ENCODE measurements at places on chromosomes 1 and 21.

- no peak for DNase-seq
These were observed 81.3 kb downstream of the CLIC4 start for GRCh38 chr1:24826510-24826909.

- DNase-seq = no peak
These were observed 23.9 kb downstream of the CAPN8 start for GRCh38 chr1:223641523-223642039.

DNA sequence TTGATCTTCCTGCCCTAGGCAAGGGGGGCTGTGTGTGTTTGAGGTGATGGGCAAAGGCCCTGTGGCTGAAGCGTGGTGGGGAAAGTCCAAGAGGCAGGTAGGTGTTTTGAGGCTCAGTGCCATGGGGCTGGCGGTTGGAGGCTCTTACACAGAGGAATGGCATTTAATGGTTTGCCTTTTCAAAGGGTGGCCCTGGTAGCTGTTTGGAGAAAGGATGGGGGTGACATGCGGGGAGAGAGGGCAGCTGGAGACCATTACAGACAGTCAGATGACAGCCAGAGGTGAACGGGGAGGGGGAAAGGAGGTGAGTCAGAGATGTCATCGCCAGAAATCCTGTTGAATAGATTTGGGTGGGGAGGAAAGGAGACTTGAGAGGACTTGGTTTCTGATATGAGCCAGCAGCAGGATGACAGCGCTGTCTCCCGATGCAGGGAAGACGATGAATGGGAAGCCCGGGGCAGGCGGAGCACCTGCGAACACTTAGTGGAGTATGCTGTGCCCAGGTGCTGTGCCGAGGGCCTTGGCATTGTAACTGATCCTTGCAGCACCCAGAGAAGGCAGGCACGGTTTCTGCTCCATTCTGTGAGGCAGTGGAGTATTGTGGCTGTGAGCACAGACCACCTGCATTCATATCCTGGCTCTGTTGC, 56.3 kb downstream of the MAN1C1 start:
- no peak for DNase-seq

- no peak for DNase-seq
These were observed 17.3 kb upstream of the TTC4 start for GRCh38 chr1:54698346-54698745.

GRCh38 chr1:60577029-60577428, 503.5 kb upstream of the C1orf87 start:
- DNase-seq = no peak

DNA sequence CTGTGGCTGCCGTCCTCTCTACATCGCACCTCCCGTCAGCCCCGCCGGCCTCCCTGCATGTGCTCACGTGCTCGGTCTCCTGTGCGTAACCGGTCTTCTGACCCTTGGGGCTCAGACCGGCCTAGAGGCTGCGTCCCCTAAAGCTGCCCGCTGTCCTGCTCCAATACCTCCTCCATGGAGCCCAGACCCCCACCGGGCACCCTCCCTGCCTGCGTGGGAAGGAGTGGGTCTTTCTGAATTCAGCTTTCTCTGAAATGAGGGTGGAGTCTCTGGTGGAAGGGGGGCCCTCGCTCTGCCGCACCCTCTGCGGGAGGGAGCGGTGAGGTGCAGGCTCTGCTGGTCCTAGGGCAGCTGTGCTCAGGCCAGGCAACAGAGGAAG, 18.7 kb upstream of the POFUT2 start:
- no peak for DNase-seq

DNA sequence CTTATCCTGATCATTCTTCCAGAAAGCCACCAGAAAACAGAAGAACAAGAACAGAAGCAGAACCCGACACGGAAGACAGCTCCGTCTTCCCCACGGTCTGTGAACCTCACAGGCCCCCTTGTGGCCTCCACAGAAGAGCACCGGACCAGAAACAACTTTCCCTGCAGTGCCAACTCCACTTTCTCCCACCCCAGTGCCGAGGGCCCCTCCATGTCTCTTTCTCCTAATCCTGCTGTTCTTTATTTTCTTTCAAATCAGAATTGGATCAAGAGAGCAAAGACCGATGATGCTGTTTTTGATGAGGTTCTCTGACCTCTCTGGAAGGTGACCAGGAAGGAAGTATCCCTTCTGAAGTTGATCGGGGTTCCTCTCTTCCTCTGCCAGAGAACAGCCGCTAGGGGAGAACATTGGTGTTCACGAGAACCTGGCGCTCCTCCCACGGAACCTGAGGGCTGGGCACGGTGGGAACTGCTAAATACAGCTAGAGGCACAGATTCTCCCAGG, 58.9 kb upstream of the CTTNBP2NL start:
- no peak for DNase-seq

DNA sequence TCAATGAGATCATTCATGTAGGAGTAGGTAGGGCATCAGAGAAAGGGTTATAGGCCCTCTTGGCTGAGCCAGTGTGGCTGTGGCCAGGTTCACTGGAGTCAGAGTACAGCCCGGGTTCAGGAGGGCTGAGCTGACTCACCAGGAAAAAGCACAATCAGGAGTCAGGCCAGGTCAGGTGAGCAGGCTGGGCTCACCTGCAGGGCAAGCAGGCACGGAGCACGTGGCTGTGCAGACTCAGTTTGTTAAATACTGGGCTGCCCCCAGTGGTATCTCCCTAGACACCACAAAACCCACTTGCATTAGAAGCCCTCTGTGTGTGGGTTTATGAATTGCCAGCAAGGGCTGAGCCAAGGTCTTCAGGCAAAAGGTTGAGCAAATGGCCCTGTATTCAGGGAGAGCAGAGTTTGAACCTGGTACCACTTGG, 122.1 kb upstream of the SERBP1 start:
- no peak for DNase-seq

- no peak for DNase-seq
These were observed 271.3 kb downstream of the PTBP2 start for GRCh38 chr1:96992871-96993270.

GRCh38 chr1:14495996-14496395, 102.5 kb upstream of the KAZN start:
- DNase-seq = no peak

GRCh38 chr1:26404641-26405040, 6.0 kb upstream of the LIN28A start:
- DNase-seq = no peak
